ENCODE measurements at places on chromosomes 6 and 20.

GRCh38 chr6:48110436-48111142 lies 408 bp downstream of the PTCHD4 start:
- H3K27me3 ChIP-seq: no peaks in the 10 kb centered on the region
- no peak overlapping the region for H3K27ac ChIP-seq
- H3K4me1 ChIP-seq: no peaks in the 10 kb centered on the region

DNA sequence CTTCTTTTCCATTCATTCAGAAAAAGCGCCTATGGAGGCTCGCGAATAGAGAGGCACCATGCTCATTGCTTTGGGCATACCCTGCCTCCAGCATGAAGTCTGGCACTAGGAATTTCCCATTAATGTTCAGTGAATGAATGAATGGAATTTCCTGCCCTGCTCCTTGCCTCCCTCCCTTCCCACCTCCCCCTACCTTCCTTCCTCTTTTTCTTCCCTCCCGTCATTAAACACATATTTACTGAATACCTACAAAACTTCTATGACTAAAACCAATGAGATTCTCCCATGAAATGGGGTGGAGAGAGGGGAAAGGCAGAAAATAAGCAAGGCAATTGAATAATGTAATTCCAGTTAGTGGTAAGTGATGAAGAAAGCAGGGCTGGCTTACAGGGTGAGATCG lies 213.8 kb upstream of the AGPAT4 start:
- H3K27me3 ChIP-seq: no peaks in the 10 kb centered on the region
- no peak overlapping the region for H3K4me3 ChIP-seq
- no peaks in the 10 kb centered on the region for H3K36me3 ChIP-seq
- no peak overlapping the region for H3K27ac ChIP-seq
- no peaks in the 10 kb centered on the region for H3K4me1 ChIP-seq
- DNase-seq: no peak

- peaks cover 5% of the 10 kb centered on the region for H3K36me3 ChIP-seq
- peaks cover 2% of the 10 kb centered on the region for H3K4me1 ChIP-seq
- DNase-seq: no peak
- no peak overlapping the region for H3K27ac ChIP-seq
- H3K4me3 ChIP-seq: no peak overlapping the region
Measured at GRCh38 chr6:80163754-80164187, 57.3 kb downstream of the BCKDHB start.

GRCh38 chr20:58339741-58340140 lies 30.2 kb downstream of the RAB22A start:
- DNase-seq: no peak
- H3K4me3 ChIP-seq: no peak overlapping the region
- no peak overlapping the region for H3K27ac ChIP-seq
- H3K4me1 ChIP-seq: peaks cover 47% of the 10 kb centered on the region

- peaks cover 27% of the 10 kb centered on the region for H3K4me1 ChIP-seq
- peaks cover 12% of the 10 kb centered on the region for H3K27me3 ChIP-seq
- no peak for DNase-seq
Measured at GRCh38 chr6:157386023-157386422, 5.0 kb downstream of the ZDHHC14 start.

DNA sequence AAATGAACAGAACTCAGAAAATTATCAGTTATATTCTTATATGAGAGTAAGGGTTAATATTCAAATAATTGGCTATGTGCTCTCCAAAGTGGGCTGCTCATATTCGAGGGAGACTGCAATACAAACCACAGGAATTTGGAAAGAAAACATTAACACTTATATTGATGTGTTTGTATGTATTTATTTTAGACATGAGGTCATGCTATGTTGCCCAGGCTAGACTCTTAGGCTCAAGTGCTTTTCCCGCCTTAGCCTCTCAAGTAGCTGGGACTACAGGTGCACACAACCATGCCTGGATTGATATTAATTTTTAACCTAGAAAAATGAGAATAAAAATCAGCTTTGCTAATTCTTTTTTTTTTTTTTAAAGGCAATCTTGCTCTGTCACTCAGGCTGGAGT lies 35.0 kb downstream of the BTBD9 start:
- H3K27ac ChIP-seq: no peak overlapping the region
- H3K27me3 ChIP-seq: no peaks in the 10 kb centered on the region
- DNase-seq: no peak
- H3K4me3 ChIP-seq: no peak overlapping the region
- peaks cover 12% of the 10 kb centered on the region for H3K4me1 ChIP-seq
- peaks cover 9% of the 10 kb centered on the region for H3K36me3 ChIP-seq

DNA sequence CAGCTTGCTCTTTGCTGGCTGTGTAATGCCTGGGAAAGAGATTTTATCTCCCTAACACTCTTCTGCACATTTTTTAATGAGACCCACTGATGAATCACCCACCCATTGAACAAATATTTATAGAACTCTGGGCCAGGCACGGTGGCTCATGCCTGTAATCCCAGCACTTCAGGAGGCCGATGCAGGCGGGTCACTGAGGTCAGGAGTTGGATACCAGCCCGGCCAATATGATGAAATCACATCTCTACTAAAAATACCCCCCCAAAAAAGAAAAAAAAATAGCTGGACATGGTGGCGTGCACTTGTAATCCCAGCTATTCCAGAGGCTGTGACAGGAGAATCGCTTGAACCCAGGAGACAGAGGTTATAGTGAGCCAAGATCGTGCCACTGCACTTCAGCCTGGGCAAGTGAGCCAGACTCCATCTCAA lies 82.1 kb upstream of the SIRPA start:
- no peak overlapping the region for H3K4me3 ChIP-seq
- no peaks in the 10 kb centered on the region for H3K36me3 ChIP-seq
- no peak for DNase-seq
- peaks cover 73% of the 10 kb centered on the region for H3K27me3 ChIP-seq

DNA sequence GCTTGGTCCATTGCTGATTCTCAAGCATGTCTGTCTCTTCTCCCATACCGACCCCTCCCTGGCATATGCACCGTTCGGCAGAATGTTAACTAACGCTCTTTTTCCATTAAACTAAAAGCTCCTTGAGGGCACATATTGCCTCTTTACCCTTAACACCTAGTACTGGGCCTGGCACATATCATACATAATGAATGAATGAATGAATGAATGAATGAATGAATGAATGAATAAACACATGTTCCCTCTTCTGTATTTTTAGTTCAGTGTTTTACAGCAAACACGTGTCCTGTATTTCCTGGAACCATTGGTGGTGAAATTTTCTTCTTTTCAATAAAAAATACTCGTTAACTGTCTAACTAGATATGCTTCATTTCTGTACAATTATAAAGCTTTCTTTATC lies 174.4 kb upstream of the DTNBP1 start:
- peak overlapping the region; percentile 0 for H3K27ac ChIP-seq
- DNase-seq: no peak
- H3K4me1 ChIP-seq: peaks cover 7% of the 10 kb centered on the region
- no peak overlapping the region for H3K4me3 ChIP-seq
- H3K36me3 ChIP-seq: no peaks in the 10 kb centered on the region

- no peak overlapping the region for H3K4me3 ChIP-seq
- peaks cover 17% of the 10 kb centered on the region for H3K27me3 ChIP-seq
- H3K4me1 ChIP-seq: no peaks in the 10 kb centered on the region
- no peak for DNase-seq
- no peaks in the 10 kb centered on the region for H3K36me3 ChIP-seq
- no peak overlapping the region for H3K27ac ChIP-seq
Measured at GRCh38 chr6:56911847-56912246, 43.1 kb upstream of the BEND6 start.

DNA sequence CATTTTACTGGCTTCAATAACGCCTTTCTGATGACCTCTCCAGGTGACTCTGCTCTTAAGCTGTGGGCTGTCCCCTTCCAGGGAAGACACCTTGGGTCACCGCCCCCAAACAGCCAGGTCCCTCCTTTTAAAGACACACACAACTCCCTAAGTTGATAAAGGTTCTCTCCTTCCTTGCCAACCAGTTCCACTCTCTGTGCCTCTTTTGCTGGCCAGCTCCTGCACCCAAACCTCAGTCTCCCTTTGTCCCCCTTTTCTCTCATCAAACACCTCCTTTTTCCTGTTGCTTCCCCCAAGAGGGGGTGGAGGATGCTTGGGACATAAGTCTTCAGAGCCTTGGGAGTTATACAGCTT lies 1.0 kb downstream of the NCOA6 start:
- peak; percentile 80 for DNase-seq
- peaks cover 18% of the 10 kb centered on the region for H3K36me3 ChIP-seq
- peak overlapping the region; percentile 96 for H3K27ac ChIP-seq
- H3K27me3 ChIP-seq: no peaks in the 10 kb centered on the region
- H3K4me1 ChIP-seq: peaks cover 49% of the 10 kb centered on the region

DNA sequence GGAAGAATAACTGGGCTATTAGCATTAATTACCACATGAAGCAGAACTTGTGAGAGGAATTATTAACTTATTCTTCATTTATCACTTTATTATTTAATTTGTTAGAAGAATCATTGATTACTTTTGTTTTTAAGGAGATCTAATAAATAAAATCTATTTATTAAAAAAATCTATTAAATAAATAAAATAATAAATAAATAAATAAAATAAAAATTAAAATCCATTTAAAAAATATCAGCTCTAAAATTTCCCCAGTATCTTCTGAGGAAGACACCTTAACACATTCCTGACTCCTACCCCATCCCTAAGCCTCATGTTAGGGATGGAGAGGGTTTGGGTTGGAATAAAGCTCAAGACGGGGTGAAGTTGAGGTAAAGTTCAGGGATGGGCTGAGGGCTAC lies 231.4 kb downstream of the CLIC5 start:
- no peaks in the 10 kb centered on the region for H3K36me3 ChIP-seq
- H3K27me3 ChIP-seq: peaks cover 5% of the 10 kb centered on the region
- no peak for DNase-seq
- no peak overlapping the region for H3K4me3 ChIP-seq

DNA sequence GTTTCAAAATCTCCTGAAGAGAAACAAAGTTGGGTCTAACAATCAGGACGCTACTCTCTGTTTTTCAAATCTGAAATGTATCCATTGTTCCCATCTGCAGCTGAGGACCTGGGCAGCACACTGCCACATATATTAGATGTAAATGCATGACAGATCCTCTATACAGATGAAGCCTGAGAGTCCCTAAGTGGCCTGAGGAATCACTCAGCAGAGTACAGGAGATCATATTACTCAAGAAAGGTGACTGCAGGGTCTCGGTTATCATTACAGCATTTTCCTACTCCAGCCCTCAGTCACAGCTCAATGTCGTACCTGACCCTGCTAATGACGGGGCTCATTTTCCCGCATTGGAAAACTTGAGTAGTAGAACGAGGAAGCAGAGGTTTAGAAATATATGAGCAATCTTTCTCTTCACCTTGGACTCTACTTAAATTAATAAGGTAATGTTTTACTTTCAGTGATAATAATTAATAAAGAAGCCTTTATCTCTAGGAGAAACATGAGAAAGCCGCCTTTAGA lies 256.2 kb upstream of the IRAK1BP1 start:
- H3K27me3 ChIP-seq: no peaks in the 10 kb centered on the region
- H3K4me1 ChIP-seq: no peaks in the 10 kb centered on the region
- DNase-seq: no peak
- H3K36me3 ChIP-seq: no peaks in the 10 kb centered on the region

GRCh38 chr6:166724576-166724975 lies 97.5 kb upstream of the RPS6KA2 start:
- no peak overlapping the region for H3K4me3 ChIP-seq
- peaks cover 3% of the 10 kb centered on the region for H3K4me1 ChIP-seq
- H3K36me3 ChIP-seq: no peaks in the 10 kb centered on the region
- no peak overlapping the region for H3K27ac ChIP-seq
- no peak for DNase-seq
- no peaks in the 10 kb centered on the region for H3K27me3 ChIP-seq

DNA sequence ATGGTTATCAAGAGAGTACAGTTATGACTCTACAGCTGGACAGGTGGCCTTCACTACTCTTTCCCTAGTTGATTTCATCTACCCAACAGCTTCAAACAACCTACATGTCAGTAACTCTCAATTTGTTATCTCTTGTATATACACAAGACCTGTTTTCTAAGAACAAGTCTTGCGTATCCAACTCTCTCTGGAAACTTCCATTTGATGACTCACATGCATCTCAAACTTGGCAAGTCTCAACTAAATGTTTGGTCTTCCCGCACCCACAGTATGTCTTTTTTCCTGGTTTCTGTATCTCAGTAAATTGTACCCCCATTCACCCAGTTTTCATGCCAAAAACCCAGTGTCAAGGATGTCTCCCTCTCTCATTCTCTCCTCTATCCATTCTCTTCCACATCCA lies 97.7 kb downstream of the BTBD9 start:
- no peaks in the 10 kb centered on the region for H3K4me1 ChIP-seq
- no peak overlapping the region for H3K4me3 ChIP-seq

DNA sequence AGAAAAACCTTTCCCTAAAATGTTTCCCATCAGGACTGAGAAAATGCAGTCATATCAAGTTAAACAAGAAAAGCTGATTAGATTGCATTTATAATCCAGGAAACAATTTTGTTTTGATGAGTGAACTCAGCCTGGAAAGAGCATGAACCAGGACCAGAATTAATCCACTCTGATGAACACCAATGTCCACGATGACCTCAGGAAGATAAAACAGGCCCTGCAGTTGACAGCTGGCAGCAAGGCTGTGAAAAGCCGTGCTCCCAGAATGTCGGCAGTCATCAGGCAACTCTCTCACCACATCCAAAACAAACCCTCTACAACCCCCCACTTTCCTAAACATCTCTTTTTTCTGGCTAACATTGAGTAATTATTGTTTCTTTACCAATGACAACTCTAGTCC lies 74.0 kb upstream of the PROKR2 start:
- peaks cover 42% of the 10 kb centered on the region for H3K27me3 ChIP-seq
- H3K4me1 ChIP-seq: no peaks in the 10 kb centered on the region
- no peak for DNase-seq
- H3K27ac ChIP-seq: no peak overlapping the region

DNA sequence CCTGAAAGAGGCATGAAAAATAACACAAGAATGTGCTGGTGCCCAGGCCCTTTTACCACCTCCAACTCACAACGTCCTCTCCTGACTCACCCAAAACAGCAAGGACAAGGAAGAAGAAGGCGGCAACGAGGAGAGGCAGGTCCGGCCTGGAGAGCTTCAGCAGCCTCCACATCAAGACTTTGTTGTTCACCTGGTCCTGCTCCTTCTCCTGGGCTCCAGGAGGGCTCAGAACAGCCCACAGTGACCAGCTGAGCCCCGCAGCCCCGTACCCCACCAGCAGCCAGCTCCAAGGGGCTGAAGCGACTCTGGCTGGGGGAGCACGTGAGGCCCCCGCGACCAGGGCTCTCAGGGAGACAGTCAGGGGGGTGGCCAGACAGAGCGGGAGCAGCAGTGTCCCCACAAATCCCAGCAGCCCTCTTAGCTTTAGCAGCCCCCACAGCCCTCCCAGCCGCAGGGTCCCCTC lies 857 bp downstream of the TAP2 start:
- H3K4me3 ChIP-seq: peak overlapping the region; percentile 82
- DNase-seq: no peak
- peaks cover 93% of the 10 kb centered on the region for H3K36me3 ChIP-seq
- H3K4me1 ChIP-seq: peaks cover 86% of the 10 kb centered on the region

GRCh38 chr20:47865912-47866311 lies 80.6 kb upstream of the SULF2 start:
- H3K36me3 ChIP-seq: no peaks in the 10 kb centered on the region
- H3K27ac ChIP-seq: no peak overlapping the region
- no peak for DNase-seq
- no peaks in the 10 kb centered on the region for H3K4me1 ChIP-seq
- H3K27me3 ChIP-seq: peaks cover 4% of the 10 kb centered on the region
